ENCODE measurements at places on chromosomes 2 and 18. TPM values are rescaled to one million over a fixed set of nuclear protein-coding genes. Genes with fewer than 3 reads are reported as not detected.

The AQP12A gene
- not detected for polyA plus RNA-seq

The CNRIP1 gene
- 23.8 TPM for polyA plus RNA-seq

The ZBTB7C gene
- 14.7 TPM for polyA plus RNA-seq

The CPLX4 gene
- 0.22 TPM for polyA plus RNA-seq

The PRKRA gene
- 75.6 TPM for polyA plus RNA-seq

The GALM gene
- 69.4 TPM for polyA plus RNA-seq

The CENPA gene
- polyA plus RNA-seq, result 16.9 TPM

The CYP27A1 gene
- polyA plus RNA-seq, result 47.8 TPM

The NCKAP1 gene
- polyA plus RNA-seq, result 155 TPM
